Stimulated activated CD4-positive, alpha-beta T cell treated with anti-CD3 and anti-CD28 coated beads, Interleukin-2, amount 100 ng/mL, for 48 hours (primary cell): ENCODE measurements at places on chromosomes 3 and 15.
A peak's percentile ranks its signal among the peaks of the same experiment; 100 is the strongest.

DNA sequence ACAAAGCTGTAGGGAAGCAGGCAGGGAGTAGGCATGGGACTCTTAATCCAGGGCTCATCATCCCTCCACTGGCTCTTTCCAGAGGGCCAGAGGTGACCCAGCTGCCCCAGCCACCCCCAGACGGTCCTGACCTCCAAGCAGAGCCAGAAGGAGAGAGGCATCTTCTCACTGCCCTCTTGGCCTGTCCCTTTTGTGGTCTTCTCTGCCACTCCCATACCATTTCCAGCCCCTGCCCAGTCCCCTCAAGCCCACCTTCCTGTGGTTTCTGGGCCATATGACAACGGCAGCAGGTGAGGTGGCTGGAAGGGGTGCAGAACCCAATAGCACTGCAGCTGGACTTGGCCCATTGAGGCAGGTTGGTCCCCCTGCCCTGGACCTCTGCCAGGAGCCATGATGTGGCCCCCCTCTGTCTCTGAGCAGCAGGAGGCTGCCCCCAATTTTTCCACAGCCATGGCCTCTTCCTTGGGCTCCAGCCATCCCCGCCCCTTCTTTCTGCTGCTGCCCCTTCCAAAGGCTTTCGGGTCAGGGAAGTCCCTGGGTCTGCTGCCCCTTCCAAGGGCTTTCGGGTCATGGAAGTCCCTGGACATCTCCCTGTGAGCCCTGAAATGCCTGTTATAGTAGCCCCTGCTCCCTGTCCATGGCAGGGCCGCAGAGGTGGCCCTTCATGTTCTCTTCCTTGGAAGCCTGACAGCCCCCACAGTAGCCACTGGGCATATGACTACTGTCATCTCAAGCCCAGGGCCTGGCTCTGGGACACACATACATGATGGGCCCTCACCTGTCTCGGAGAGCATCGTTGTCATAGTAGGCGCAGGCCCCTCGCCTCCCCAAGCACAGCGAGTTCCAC, 39.5 kb upstream of the RAB6B start:
- DNase-seq, result no peak

GRCh38 chr15:76575274-76575673, 238.7 kb downstream of the ISL2 start:
- no peak for DNase-seq

- peak; percentile 49 for DNase-seq
These were observed 15.7 kb upstream of the AEN start for GRCh38 chr15:88605189-88606069.

DNA sequence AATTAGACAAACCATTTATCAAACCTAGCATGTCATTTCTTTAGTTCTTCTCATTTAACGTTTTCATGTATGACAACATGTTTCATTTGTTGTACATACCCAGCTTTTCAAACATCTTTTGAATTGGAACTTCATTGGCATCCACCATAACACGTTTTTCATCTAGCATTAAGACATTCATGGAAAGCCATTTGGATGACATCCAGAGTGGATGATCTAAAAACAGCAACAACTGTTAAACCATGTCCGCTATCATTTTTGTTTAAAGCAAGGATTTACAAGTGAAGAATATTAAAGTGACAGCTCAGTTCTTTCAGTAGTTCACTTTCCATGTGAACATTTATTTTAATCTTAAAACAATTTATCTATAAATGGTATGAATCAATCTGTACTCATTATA, 14.5 kb downstream of the GATM start:
- no peak for DNase-seq

DNA sequence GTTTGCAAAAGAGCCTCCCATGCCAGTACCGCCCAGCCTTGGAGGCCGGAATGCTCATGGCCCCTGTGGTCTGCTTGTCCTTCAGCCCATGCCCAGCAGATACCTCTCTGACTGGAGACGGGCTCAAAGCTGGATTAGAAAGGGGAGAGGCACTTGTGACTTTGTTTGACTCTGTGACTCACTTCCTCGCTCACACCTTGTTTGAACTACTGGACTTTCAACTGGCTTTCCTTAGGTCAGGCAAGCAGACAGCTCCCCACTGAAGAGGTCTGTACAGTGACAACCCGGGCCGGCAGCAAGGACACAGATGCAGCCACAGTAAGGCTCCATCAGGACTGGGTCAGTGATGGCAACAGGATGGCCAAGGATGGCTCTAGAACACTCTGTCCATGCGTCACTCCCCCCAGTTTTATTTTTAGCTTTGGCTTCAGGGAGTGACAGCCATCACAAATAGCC, 98.6 kb upstream of the ABHD17C start:
- DNase-seq, result no peak

- DNase-seq, result no peak
These were observed 163.6 kb upstream of the TBC1D5 start for GRCh38 chr3:17905996-17906395.

DNA sequence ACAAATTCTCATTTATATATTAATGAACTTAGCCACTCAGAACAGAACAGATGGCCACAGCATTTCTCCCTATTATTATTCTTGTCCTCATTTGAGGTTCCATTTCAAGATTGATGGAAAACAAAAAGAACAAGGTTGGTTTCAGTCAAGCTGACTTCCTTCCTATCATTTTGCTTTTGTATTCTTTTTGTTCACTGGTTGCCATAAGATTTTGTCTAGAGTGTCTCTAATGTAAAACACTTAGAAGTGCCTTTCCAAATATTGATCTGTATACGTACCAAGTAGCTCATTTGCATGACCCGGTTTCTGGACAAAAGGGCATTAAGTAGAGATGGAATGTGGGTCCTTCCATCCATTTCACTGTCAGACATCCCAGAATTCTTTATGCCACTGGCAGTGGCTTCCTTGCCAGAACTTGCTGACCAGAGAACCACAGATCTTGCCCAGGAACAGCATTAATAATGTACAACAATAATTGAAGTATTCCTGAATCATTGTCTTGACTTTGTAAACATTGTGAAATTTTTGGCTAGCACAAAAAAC, 63.8 kb downstream of the PEX5L start:
- no peak for DNase-seq
